ENCODE measurements at places on chromosomes 3 and 15. TPM values are rescaled to one million over a fixed set of nuclear protein-coding genes. Genes with fewer than 3 reads are reported as not detected.

Gene SLC22A14
- total RNA-seq: not detected

Gene RAB6B
- total RNA-seq: not detected

Gene NDN
- total RNA-seq: 1.6 TPM

Gene CSPG5
- total RNA-seq: 0.19 TPM

Gene KLHDC8B
- total RNA-seq: 2.4 TPM

Gene CLDN18
- total RNA-seq: not detected

Gene TMOD3
- total RNA-seq: 52.8 TPM

Gene ZMYND10
- 0.54 TPM for total RNA-seq

Gene PPP1R14D
- not detected for total RNA-seq

Gene NOX5
- not detected for total RNA-seq

Gene TNNC1
- 7.6 TPM for total RNA-seq

Gene RPUSD2
- total RNA-seq: 12.6 TPM

Gene HGD
- not detected for total RNA-seq

DNA sequence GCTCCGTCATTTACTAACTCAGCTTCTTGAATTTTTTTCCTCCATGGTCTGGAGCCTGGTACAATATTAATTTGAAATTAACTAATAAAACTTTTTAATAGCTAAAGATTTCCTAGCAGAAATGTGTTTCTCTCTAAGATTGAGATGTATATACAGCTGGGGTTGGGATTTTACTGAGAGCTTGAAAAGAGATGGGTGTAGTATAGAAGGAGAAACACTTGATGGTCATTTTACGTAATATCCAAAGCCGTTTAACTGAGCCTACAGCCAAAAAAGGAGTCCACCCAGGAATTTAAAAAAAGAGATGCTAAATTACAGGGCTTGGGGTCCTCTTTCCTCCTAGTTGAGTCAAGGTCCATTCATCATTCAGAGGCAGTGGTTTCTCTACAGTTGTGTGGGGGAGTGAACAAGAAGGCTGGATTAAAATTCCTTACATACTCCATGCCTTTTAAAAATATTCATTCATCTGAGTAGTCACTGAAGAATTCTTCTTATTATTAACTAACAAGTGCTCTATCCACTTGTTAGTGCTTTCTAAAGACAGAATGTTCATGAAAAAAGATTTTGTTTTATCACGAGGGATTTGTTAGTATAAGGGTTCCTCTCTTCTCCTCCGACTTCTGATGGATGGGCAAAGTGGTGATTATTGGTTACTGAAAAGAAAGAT is 255.3 kb upstream of the IL12A start:
- H3K4me3 ChIP-seq: no peak overlapping the region
- no peak for DNase-seq
- H3K27ac ChIP-seq: no peak overlapping the region
- no peaks in the 10 kb centered on the region for H3K4me1 ChIP-seq
- no peaks in the 10 kb centered on the region for H3K36me3 ChIP-seq

GRCh38 chr3:71207632-71208031 is 375.9 kb downstream of the FOXP1 start:
- peaks cover 92% of the 10 kb centered on the region for H3K4me1 ChIP-seq
- H3K4me3 ChIP-seq: no peak overlapping the region
- DNase-seq: no peak
- H3K36me3 ChIP-seq: peaks cover 2% of the 10 kb centered on the region

- H3K27ac ChIP-seq: no peak overlapping the region
- no peak for DNase-seq
- no peak overlapping the region for H3K4me3 ChIP-seq
- H3K4me1 ChIP-seq: no peaks in the 10 kb centered on the region
Observed at GRCh38 chr15:81948222-81948621, 97.6 kb downstream of the MEX3B start.

- no peak for DNase-seq
- H3K36me3 ChIP-seq: no peaks in the 10 kb centered on the region
- peaks cover 4% of the 10 kb centered on the region for H3K27me3 ChIP-seq
- H3K4me1 ChIP-seq: no peaks in the 10 kb centered on the region
- no peak overlapping the region for H3K27ac ChIP-seq
Observed at GRCh38 chr15:48389691-48390143, 58.5 kb downstream of the DUT start.

GRCh38 chr15:99106417-99107220 is 1.7 kb downstream of the SYNM start:
- H3K4me1 ChIP-seq: peaks cover 8% of the 10 kb centered on the region
- peak; percentile 44 for DNase-seq
- H3K27ac ChIP-seq: no peak overlapping the region
- no peaks in the 10 kb centered on the region for H3K36me3 ChIP-seq

GRCh38 chr15:74589826-74590225 is 25.8 kb upstream of the CLK3 start:
- H3K27ac ChIP-seq: no peak overlapping the region
- no peaks in the 10 kb centered on the region for H3K4me1 ChIP-seq
- H3K27me3 ChIP-seq: no peaks in the 10 kb centered on the region
- H3K36me3 ChIP-seq: peaks cover 5% of the 10 kb centered on the region
- no peak for DNase-seq

GRCh38 chr3:188656196-188656982 is 502.4 kb downstream of the LPP start:
- peaks cover 5% of the 10 kb centered on the region for H3K4me1 ChIP-seq
- no peaks in the 10 kb centered on the region for H3K27me3 ChIP-seq
- no peak overlapping the region for H3K4me3 ChIP-seq
- H3K27ac ChIP-seq: no peak overlapping the region
- DNase-seq: peak; percentile 12
- H3K36me3 ChIP-seq: no peaks in the 10 kb centered on the region

- H3K27ac ChIP-seq: no peak overlapping the region
- DNase-seq: no peak
- H3K4me3 ChIP-seq: no peak overlapping the region
- no peaks in the 10 kb centered on the region for H3K36me3 ChIP-seq
Observed at GRCh38 chr3:10457560-10457959, 47.8 kb downstream of the ATP2B2 start.

GRCh38 chr15:58755956-58756355 is 6.4 kb upstream of the ADAM10 start:
- no peak for DNase-seq
- no peak overlapping the region for H3K27ac ChIP-seq
- H3K4me1 ChIP-seq: no peaks in the 10 kb centered on the region
- H3K36me3 ChIP-seq: no peaks in the 10 kb centered on the region
- no peaks in the 10 kb centered on the region for H3K27me3 ChIP-seq

DNA sequence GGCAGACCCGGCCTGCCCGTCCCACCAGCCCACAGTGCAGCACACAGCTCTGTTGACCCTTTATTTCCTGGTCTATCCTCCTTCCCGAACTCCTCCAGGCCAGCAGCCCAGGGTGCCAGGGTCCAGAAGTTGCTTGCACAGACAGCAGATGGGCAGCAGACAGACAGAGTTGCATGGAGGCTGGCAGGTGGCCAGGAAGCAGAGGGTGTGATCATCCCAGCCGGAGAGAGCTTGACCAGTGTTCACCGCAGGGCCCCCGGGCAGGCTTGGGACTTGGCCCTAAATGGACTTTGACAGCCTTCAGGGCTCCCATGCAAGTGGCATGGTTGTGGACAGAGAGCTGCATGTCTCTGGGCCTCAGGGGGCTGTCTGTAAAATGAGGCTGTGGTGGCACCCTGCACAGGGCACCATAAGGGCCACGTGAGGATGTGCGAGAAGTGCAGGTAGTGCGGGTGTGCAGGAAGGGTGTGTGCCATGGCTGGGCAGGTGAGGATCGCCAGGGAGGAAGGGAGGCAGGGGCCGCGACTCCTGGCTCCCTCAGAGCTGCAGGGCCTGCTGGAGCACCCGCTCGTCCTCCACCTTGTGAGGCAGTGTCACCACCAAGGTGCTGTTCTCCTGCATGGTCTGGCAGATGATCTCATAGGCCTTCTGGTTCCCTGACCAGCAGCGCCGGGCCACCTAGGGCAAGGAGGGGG is 6.3 kb upstream of the ZXDC start:
- no peak overlapping the region for H3K27ac ChIP-seq
- no peak for DNase-seq
- H3K4me3 ChIP-seq: no peak overlapping the region

GRCh38 chr3:101814835-101815234 is 34.5 kb upstream of the NFKBIZ start:
- peaks cover 11% of the 10 kb centered on the region for H3K36me3 ChIP-seq
- H3K4me1 ChIP-seq: peaks cover 60% of the 10 kb centered on the region
- no peak overlapping the region for H3K27ac ChIP-seq
- DNase-seq: no peak
- no peaks in the 10 kb centered on the region for H3K27me3 ChIP-seq

DNA sequence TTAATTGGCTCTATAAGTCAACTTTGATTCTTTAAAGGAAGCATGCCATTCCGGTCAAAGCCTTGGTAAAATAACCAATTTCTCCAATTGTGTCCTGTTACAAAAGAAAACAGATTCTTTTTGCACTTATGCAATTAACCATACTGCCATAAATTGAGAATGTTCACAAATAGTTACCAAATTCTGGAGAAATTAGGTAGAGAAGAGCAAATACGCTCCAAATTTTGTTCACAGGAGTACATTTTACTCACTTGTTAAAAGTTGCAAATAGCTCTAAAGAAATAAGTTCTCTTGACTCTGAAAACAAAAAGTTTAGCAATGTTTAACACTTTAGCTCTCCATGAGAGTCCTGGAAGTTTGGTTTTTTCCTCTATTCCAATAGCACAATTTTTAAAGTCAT is 11.1 kb downstream of the MAGEF1 start:
- H3K27me3 ChIP-seq: no peaks in the 10 kb centered on the region
- DNase-seq: no peak
- no peak overlapping the region for H3K27ac ChIP-seq
- no peaks in the 10 kb centered on the region for H3K4me1 ChIP-seq

DNA sequence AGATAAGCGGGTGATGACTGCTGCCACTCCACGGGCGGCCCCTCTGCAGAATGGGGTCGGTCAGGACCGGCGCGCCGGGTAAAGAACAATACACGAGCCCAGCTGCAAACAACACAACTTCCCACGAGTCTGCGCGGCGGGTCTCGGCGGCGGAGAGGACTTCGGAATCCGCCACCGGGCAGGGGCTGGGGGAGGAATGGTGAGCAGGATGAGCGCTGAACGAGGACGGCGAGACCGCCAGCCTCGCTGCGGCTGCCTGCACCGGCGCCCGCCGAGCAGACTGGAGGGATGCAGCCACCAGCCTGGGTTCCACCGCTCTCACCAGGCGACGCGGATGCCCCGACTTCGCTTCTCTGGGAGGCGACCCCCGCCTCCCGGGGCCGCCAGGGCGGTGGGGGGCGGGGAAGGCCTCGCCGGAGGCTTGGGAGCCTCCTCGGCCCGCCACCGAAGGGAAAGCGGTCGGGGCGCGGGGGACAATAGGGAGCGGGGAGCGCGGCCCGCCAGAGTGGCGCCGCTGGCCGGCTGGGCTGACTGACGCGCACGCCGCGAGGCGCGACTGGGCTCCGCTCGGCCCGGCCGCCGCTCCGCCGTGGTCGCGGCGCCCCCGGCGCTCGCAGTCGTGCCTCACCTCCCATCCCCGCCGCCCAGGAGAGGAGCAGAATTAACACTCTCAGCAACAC is 515 bp downstream of the ADAM10 start:
- no peaks in the 10 kb centered on the region for H3K27me3 ChIP-seq
- H3K36me3 ChIP-seq: peaks cover 6% of the 10 kb centered on the region
- H3K27ac ChIP-seq: peak overlapping the region; percentile 94
- H3K4me1 ChIP-seq: peaks cover 32% of the 10 kb centered on the region
- DNase-seq: peak; percentile 42

GRCh38 chr3:148331081-148331846 is 366.4 kb upstream of the AGTR1 start:
- H3K27me3 ChIP-seq: no peaks in the 10 kb centered on the region
- no peak overlapping the region for H3K27ac ChIP-seq
- H3K36me3 ChIP-seq: no peaks in the 10 kb centered on the region
- no peak overlapping the region for H3K4me3 ChIP-seq

GRCh38 chr3:114861666-114862065 is 285.4 kb downstream of the ZBTB20 start:
- H3K36me3 ChIP-seq: no peaks in the 10 kb centered on the region
- H3K4me3 ChIP-seq: no peak overlapping the region
- DNase-seq: no peak
- no peak overlapping the region for H3K27ac ChIP-seq
- no peaks in the 10 kb centered on the region for H3K27me3 ChIP-seq

- no peak overlapping the region for H3K27ac ChIP-seq
- peak; percentile 65 for DNase-seq
- H3K27me3 ChIP-seq: no peaks in the 10 kb centered on the region
- no peak overlapping the region for H3K4me3 ChIP-seq
- H3K4me1 ChIP-seq: peaks cover 2% of the 10 kb centered on the region
Observed at GRCh38 chr3:160413613-160414248, 14.3 kb downstream of the SMC4 start.

GRCh38 chr3:109131276-109131675 is 5.2 kb upstream of the C3orf85 start:
- no peak for DNase-seq
- H3K4me3 ChIP-seq: no peak overlapping the region
- H3K27ac ChIP-seq: no peak overlapping the region
- no peaks in the 10 kb centered on the region for H3K36me3 ChIP-seq
- H3K4me1 ChIP-seq: no peaks in the 10 kb centered on the region

DNA sequence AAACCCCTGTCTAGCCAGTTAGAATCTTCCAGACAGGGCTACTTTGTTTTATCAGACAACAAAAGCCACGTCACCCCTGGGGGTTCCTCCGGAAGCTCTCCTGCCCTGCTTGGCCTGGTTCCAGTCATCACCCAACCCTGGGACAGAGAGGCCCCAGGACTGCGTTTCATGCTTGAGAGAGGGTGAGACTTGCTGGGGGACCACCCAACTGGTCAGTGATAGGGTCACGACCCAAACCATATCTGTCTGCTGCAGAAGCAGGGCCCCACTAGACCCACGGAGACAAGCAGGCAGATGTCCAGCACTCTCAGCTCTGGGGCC is 1.2 kb downstream of the NT5DC2 start:
- H3K27me3 ChIP-seq: no peaks in the 10 kb centered on the region
- no peak overlapping the region for H3K27ac ChIP-seq
- peaks cover 2% of the 10 kb centered on the region for H3K36me3 ChIP-seq

DNA sequence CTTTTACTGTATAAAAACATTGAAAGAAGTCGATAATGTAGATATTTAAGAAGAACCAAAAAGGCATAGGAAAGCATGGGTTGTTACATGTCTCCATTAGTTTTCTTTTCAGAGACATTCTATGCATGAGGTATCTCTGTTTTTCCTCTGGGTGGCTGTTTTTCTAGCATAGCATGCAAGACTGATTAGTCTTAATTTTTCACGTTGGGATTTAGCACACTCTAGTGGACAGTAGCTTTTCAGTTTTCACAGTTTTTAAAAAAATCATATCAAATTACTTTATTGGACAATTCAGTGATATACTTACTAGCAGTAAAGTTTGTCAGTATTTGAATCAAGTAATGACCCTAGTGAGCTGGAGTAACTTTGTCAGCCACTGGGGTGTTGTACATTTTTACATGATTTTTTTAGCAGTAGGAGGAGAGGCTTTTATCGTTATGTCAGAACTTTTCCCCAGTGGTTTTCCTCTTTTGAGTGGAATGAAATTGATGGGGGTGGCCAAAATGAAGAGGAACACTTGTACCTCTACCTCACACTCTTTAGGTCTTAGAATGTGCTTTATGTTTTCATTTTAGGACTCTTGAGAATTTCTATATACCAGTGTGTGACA is 57.2 kb downstream of the SEC22A start:
- no peaks in the 10 kb centered on the region for H3K4me1 ChIP-seq
- DNase-seq: no peak
- H3K27me3 ChIP-seq: no peaks in the 10 kb centered on the region
- no peak overlapping the region for H3K27ac ChIP-seq
- H3K36me3 ChIP-seq: peaks cover 8% of the 10 kb centered on the region
